LoVo (cell line): ENCODE measurements at places on chromosomes 16 and 17.

DNA sequence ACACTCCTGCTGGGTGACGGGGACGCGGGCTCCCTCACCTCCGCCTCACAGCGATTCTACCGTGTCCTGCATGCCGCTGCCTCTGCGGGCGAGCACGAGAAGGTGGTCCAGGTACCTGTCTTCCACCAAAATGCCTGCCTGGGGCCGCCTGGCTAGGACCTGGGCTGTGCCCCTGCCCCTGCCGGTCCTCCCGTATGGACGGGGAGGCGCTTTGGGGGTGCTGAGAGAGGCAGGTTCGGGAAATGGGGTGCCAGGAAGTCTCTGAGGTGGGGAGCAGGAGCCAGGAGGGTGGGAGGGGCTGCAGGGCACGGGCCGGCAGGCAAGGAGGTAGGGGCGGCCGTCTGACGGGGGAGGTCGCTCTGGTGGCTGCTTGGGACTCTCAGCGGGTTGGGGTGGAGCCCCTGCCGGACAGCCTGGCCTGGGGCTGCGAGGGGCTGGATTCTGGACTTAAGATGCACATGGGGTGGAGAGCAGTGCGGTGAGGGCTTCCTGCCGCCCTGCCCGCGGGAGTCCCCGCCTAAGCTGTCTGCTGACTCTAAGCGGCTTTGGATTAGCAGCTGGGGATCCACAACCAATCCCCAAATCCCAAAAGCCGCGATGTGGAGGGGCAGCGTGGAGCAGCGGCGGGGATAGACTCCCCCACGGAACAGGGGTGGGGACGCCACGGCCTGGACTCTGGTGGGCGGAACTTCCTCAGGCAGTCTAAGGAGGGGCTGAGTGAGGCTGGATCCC, 5.8 kb downstream of the CHTF18 start:
- no peak for DNase-seq

- DNase-seq: no peak
Measured at GRCh38 chr16:87724490-87725291, 41.1 kb downstream of the KLHDC4 start.

DNA sequence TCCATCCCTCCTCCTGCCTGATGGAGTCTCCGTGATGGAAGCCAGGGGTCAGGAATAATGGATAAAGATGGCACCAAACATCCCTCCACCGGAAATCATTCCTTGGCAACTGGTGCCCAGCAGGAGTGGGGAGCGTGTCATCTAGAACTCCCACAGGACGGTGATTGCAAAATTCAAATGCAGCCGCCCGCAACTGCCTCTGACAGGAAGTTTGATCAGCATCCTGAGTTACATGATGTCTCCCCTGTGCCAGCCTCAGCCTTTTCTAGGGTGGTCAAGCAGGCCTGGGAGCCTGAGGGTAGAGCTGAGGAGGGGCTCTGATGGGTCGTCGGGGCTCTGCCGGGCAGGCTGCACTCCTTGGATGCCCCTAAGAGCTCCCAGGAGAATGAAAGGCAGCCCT, 52.8 kb downstream of the GSG1L start:
- DNase-seq: no peak

DNA sequence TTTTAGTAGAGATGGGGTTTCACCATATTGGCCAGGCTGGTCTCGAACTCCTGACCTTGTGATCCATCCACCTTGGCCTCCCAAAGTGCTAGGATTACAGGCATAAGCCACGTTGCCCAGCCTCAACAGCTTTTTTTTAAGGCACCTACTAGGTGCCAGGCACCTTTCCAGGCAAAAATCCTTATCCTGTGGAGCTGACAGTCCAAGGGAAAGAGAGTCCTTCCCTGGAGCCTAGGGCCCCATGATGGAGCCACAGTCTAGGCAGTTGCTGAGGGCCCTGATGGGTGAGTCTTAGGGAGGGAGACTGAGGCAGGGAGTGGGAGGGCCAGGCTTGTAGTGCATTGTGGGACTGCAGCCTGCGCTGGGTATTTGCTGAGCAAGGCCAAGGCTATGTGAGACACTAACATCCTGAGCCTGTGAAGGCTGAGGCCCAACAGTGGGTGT, 79.6 kb upstream of the TOB1 start:
- no peak for DNase-seq

DNA sequence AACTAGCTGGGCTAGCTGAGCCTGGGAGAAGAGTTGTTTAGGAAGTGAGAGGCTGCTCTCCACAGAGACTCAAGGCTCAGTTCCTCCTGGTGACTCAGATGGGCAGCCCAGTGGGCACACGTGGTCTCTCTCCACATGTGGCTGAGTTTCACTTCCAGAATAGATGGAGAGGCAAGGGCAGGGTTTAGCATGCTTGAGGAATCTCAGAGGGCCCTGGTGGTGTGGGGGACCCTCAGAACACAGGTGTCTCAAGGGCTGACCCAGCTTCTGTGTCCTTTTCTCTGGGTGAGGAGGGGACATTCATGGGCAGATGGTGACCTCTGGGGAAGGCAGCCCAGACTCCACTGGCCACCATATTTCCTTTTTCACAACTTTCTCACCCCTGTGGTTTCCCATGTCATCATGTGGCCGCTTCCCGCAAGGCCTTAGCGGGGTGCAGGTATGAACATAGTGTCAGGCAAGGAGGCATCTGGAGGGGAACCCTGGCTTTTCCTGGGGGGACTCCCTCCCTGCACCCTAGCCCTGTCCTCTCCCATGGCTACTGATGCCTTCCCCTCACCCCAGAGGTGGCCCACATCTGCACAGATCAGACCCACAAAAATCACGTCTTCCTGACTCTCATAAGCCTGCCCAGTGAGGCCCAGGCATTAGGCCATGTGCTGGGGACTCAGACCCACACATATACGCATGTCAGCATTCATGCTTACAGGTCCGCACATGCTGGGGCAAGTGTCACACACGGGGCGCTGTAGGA, 3.3 kb downstream of the GRN start:
- no peak for DNase-seq

- DNase-seq: no peak
Measured at GRCh38 chr17:79201119-79201518, 126.5 kb downstream of the ENGASE start.

DNA sequence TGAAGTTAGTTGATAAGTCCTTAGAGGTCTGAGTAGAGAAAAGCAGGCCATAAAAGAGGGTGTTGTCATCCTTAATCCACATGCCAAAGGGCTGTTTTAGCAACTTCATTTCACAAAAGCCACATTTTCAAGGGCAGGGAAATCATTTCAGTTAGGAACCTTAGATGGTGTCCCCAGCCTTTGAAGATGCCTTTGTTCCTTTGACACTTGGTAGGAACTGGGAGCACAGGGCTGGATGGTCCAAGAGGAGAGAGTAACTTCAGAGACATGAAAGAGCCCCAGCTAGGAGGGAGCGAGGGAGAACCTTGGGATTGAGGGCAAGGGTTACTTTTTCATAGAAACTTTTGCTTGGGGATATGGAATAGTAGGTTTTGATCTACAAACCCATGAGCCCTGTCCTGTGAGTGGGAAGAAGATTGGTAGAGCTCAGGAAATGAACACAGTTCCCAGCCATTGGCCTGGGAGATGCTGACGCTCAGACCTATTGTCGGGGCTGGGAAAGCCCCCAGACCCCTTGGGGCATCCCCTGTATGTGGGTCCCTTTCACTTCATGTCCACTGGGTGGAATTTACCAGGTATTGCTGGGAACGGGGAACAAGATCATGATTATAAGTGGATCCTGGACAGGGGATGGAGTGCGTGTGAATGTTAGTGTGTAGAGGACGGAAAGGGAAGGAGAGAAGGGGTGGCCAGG, 18.9 kb downstream of the MSI2 start:
- no peak for DNase-seq

- no peak for DNase-seq
Measured at GRCh38 chr16:4755687-4756086, 11.3 kb downstream of the ZNF500 start.

DNA sequence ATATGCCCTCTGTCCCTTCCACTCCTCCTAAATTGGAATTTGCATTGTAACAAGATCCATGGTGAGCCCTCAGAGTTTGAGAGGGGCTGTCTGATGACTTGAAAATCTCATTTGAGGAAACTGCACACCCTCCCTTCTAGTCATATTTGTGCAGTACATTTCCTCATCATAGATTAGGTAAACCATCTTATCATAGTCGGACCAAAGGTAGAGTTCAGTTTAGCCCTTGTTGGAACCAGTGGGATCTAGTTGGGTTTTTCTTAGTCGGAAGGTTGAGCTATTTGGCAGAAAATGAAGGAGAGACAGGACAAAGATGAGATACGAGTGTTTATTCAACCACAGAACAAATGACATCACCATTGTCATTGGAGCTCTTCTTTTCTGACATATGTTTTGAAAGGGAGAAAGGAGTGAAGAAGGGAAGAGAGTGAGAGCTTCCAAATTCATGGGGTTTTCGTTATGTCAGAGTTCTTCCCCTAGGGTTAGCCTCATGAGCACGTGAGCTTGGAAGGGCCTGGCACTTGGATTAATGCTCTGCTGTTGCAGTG, 15.8 kb upstream of the KRT20 start:
- no peak for DNase-seq

DNA sequence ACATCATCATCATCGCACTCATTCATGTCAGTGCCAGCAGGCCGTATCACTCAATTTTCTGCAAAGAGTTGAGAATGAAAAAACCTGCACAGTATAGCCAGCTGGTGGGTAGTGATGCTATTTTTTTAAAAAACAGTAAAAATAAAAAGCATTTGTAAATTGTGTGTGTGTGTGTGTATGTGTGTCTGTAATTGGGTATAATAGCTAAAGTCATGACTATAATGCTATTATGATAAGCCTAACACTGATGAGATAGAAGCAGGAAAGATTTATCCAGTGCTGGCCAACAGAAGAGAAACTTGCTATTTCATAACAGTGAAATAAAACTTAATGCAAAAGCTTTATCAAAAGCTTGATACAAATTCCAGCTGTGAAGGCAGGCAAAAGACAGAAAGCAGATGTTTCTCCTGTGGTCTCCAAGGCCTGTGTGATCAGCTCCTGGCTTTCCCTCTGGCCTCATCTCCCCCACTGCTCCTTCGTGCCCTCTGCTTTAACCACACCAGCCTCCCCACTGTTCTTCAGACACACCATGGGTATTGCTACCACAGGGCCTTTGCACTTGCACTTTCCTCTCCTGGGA, 206.2 kb upstream of the IRX5 start:
- no peak for DNase-seq

- DNase-seq: peak; percentile 97
Measured at GRCh38 chr17:38557836-38558727, 47.7 kb downstream of the SRCIN1 start.

DNA sequence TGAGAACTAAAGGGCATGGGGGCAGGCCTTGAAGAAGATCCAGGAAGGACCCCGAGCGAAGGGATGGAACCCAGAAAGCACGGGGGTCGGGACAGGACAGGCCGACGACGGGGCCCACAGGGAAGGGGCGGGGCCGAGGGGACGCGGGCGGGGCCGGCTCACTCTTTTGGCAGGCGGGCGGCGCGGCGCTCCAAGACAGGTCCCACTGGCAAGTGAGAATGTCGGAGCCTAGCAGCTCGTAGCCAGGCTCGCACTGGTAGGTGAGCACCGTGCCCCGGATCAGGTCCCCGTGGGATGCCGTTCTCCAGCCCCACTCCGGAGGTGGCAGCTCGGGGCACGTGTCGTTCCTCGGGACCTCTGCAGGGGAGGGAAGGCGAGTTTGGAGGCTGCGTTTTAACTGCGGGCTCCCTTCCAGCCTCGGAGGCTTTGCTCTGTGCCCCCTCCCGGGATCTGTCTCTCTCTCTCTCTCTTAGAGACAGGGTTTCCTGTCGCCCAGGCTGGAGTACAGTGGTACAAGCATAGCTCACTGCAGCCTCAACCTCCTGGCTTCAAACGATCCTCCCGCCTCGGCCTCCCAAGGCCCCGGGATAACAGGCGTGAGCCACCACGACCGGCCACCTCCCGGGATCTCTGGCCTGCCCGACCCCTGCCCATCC, 13.7 kb upstream of the CDIPT start:
- DNase-seq: no peak

GRCh38 chr17:60165971-60166370, 16.2 kb downstream of the CA4 start:
- DNase-seq: peak; percentile 50

DNA sequence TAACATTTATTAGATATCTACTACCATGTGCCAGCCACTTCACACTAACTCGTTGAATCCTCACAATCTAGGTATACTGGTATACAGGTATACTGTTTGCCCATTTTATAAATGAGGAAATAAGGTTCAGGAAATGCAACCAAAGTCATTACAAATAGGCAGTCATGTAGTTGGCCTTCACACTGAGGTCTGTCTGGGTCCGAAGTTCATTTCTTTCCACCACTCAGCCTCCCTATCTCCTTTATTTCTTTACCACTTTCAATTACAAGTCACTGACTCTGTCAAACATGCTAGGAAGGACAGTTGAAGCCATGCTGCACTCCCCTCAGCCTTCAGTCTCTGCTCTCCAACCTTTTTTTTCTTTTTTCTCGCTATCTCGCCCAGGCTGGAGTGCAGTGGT, 20.7 kb upstream of the SIAH1 start:
- peak; percentile 51 for DNase-seq

- DNase-seq: no peak
Measured at GRCh38 chr16:20740007-20740883, 1.4 kb downstream of the THUMPD1 start.

GRCh38 chr17:77778636-77779489, 179.6 kb upstream of the TNRC6C start:
- DNase-seq: no peak

DNA sequence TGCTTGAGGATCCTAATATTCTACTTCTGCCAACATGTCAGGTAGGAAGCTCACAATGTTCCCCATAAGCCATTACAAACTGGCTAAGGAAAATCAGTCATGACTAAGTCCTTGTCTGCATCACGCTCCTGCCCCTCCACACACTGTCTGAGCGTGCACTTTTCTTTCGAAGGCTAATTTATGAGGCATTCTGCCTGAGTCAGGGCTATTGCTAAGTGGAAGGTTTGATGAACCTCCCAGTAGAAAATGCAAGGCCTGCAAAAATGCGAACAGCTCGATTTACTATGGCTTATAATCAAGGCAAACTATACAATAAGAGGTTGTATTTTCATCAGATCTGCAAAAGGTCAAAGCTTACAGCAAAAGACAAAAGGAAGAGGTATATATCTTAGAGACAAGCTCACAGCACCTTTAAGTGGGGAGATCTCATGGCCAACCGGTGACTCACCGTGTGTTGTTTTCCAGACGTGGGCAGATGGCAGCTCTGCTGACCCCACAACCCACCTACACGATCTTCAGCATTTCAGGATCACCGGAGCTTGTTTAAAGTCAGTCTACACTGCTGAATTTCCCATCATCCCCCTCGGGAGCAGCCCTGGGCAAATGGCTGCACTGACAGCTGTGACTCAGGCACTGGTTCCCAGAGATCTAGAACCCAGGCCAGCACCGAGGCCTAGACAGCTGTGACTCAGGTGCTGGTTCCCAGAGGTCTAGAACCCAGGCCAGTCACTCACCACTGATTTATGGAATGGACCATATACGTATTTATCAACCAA, 26.1 kb downstream of the MEAK7 start:
- DNase-seq: no peak

- DNase-seq: no peak
Measured at GRCh38 chr16:69924777-69925191, 26.4 kb upstream of the CLEC18A start.
